SK-N-MC (cell line): ENCODE measurements at places on chromosomes 13 and 19.

DNA sequence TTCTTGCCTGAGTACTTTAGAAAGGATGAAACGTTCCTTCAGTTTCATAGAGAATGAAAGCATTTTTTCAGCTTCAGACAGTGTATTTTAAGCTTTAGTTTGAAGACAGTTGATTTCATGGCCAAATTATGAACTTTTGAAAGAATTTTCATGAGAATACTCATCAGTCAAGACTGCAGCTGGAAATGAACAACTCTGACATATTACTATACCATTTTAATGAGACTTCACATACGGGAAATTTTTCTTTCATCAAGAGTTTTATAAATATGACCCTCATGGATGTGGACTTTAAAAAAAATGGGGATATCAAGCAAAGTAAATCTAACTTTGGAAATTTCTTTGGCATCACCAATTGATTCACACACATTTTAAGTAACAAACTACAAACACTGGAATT is 6.4 kb downstream of the LATS2 start:
- no peak for DNase-seq

GRCh38 chr13:39766464-39767158 is 111.1 kb downstream of the COG6 start:
- DNase-seq = no peak

- no peak for DNase-seq
These were observed 1023.5 kb downstream of the PCDH17 start for GRCh38 chr13:58655086-58655485.

DNA sequence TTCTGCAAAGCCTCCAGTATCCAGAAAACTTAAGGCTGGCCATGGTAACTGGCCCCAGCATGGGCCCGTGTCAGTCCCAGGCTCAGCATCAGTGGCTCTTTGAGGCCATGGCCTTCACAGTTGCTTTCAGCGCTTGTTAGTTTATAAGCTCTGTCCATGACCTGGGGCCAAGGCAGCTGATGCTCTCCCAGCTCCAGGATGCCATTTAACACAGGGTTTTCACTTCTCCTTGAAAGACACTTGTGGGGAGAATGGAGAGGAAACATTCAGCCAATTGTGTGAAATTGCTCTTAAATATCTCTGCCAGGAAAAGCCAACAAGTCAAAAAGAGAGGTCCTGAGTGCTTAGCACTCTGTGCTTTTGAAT is 321.3 kb downstream of the FOXO1 start:
- DNase-seq = no peak

GRCh38 chr13:19960653-19960976 is 2.1 kb downstream of the ZMYM2 start:
- no peak for DNase-seq

- peak; percentile 32 for DNase-seq
These were observed 18.8 kb upstream of the EDDM13 start for GRCh38 chr19:56253737-56254136.

GRCh38 chr19:55305491-55305890 is 19.6 kb downstream of the TMEM150B start:
- no peak for DNase-seq

GRCh38 chr19:43634872-43635560 is 4.6 kb downstream of the CADM4 start:
- no peak for DNase-seq

DNA sequence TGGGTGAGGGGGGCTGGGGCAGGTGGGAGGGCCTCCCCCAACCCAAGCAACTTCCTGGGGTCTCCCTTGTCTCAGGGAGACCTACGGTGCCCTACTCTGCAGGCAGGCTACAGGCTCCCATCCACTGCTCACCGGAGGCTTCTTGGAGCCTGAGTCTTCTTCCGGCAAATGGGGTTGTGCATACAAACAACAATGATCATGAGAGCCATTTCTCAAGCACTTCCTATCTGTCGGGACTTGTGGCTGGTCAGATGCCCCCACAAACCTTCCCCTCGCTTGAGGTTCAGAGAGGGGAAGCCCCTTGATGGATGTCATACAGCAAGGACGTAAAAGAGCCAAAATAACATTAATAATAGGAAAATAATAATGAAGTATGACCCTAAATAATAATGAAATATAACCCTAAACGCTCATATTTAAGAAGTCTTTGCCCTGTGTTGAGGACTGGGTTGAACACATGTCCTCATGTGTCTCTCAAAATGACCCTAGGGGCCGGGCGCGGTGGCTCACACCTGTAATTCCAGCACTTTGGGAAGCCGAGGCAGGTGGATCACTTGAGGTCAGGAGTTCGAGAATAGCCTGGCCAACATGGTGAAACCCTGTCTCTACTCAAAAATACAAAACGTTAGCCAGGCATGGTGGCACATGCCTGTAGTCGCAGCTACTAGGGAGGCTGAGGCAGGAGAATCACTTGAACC is 727 bp downstream of the CD37 start:
- no peak for DNase-seq

- DNase-seq = no peak
These were observed 406.9 kb downstream of the LIG4 start for GRCh38 chr13:107808389-107808788.

DNA sequence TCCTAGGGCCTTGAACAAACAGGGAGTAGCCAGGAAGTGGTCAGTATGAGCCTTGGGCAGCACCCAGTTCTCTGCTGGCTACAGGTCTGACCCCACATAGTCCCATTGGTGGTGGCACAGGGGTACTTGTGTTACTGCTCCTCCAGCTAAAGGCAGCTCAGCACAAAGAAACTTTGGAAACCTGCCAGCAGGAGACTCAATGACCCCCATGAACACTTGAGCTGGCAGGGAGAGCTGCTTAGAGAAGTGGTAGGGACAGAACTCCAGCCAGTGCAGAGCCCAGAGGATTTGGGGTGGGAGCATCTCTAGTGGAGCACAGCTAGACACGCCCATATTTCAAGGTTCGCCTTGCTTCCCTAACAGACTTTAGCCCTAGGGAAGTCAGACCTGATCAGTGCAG is 10.4 kb upstream of the ZNF586 start:
- DNase-seq = no peak

GRCh38 chr19:8308891-8309291 is 733 bp upstream of the CD320 start:
- DNase-seq = no peak

DNA sequence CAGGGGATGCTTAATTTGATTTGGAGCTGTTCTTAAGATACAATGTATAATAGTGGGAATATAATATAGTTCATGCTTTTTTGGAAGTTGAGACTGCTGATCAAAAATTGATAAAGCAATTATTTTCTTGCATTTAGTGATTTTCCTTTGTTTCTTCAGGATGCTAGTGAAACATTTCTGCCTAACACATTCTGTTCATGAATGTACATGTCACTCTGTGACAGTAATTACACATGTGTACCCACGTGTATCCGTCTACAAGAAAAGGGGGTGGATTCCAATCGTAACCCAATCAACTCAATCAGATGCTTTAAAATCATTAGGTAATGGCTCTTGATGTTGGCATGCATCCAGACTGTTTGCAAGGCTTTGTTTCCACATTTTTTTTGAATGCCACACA is 5.0 kb upstream of the FRY start:
- no peak for DNase-seq

- no peak for DNase-seq
These were observed 4.1 kb upstream of the CD79A start for GRCh38 chr19:41872775-41873647.

DNA sequence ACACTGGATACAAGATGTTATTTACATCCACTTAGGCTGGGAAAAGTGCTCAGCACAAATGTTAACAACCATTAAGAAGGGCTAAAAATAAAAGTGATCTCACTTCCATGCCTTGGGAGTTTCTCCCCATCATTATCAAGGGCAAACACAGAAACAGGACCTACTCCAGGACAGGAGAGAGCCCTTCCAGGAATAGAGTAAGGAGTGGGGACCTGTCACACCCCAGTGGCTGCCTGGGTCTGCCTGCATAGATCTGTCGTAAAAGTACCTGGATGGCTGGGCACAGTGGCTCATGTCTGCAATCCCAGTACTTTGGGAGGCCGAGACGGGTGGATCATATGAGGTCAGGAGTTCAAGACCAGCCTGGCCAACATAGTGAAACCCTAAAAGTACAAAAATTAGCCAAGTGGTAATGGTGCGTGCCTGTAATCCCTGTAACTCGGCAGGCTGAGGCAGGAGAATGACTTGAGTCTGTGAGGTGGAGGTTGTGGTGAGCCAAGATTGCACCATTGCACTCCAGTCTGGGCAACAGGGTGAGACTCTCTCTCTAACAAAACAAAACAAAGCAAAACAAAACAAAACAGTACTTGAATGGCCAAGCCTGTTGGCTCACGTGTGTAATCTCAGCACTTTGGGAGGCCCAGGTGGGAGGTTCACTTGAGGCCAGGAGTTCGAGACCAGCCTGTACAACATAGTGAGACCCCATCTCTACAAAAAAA is 5.6 kb downstream of the ATP8A2 start:
- no peak for DNase-seq

GRCh38 chr19:55358943-55359908 is 3.8 kb downstream of the GARIN5B start:
- DNase-seq = no peak

DNA sequence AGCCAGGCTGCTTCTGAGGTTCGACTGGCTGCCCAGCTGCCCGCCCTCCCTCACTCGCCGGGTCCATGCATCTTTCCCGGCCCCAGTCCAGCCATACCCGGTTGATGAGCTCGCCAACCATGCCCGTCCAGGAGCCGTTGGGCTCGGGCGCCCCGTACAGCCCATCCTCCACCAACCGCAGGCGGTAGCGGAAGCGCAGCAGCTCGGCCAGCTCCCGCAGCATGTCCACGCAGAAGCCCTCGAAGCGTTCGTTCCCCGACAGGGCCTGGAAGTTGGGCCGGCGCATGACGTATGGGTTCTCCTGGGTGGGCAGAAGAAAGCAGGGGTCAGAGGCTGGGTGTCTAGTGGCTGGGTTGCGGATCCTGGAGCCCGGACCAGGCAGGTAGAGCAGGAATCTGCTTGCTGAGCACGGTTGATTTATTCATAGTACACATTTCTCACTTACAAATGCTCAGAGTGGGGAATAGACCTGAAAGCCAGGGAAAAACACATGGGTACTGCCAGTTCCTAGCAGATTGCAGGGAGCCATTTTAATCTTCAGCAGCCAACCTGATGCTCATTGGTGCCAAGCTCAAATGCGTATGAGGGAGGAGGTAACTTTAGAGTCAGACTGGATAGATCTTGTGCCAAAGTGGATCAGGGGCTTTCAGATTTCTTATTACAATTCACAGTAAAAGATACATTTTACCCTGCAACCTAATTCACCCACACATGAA is 27.4 kb downstream of the GRIK5 start:
- DNase-seq = no peak

DNA sequence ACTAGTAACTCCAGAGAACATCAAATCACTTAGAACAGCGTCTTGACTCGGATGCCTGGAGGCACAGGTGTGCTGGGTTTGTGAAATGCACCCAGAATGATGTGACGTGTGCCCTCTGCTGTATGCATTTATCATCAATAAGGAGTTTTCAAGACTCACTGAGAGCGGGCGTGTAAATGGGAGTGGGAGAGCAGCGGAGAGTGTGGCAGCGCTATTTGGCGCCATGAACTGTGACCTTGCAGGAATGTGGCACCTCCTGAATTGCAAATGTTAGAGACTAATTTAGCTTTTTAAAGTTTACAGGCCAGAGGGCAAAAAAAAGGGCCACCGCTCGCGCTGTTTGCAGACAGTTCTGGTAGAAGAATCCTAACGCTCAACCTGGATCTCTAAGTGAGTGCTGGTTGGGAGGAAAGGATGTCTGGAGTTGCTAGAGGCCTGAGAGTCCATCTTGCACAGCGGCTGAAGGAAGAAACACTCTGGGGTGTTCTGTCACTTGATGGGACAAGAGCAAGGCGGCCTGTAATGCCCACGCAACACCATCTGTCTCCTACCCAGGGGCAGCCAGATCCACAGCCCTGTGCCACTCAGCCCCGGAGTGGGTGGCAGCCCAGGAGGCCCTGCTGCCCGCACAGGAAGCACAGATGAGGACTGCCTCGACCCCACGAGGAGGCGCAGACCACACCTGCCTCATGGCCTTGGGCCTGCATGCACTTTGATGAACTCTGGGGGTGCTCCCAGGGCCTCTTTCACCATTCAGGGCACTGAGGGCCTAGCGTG is 19.7 kb downstream of the RANBP3 start:
- DNase-seq = no peak

GRCh38 chr13:113029487-113030258 is 60.7 kb downstream of the MCF2L start:
- DNase-seq = no peak

DNA sequence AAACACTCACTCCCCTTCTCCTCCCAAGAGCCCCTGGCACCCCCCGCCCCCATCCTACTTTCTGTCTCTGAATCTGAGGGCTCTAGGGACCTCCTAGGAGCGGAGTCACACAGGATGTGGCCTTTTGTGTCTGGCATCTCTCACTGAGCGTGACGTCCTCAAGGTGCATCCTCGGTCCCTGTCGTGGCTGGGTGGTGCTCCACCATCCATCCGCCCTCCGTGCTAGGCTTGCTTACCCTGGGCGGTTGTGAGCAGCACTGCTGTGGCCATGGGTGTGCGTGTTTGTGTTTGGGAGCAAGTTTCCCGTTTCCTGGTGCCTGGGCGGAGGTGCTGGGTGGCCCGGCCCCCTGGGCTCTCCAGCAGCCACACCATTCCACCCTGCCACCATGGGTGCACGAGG is 12.2 kb downstream of the PLEKHJ1 start:
- no peak for DNase-seq

- no peak for DNase-seq
These were observed 69.8 kb downstream of the KCTD12 start for GRCh38 chr13:76816394-76816793.

- no peak for DNase-seq
These were observed 689 bp downstream of the DCUN1D2 start for GRCh38 chr13:113489549-113490495.

- no peak for DNase-seq
These were observed 49.2 kb upstream of the TRPC4 start for GRCh38 chr13:37918751-37919150.

- DNase-seq = no peak
These were observed 502 bp downstream of the VRK3 start for GRCh38 chr19:50024719-50025021.

DNA sequence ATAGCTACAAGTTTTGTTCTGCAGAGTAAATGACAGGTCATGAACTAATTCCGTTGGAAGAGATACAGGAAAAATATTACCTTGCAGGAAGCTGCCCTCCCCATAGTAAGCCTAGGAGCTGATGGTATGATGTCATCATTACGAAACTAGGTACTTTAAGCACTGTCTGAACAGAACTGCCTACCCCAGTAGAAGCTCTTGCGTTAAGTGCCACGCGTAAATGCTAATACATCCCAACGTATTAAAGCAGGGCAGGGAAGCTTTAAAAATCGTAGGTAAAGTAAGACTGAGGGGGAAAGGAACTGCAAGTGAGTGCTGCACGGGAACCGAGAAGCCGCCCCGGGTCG is 572 bp downstream of the UGGT2 start:
- DNase-seq = no peak

GRCh38 chr13:33787051-33787591 is 30.8 kb upstream of the RFC3 start:
- no peak for DNase-seq

- DNase-seq = no peak
These were observed 3.4 kb downstream of the MBNL2 start for GRCh38 chr13:97225533-97225932.

DNA sequence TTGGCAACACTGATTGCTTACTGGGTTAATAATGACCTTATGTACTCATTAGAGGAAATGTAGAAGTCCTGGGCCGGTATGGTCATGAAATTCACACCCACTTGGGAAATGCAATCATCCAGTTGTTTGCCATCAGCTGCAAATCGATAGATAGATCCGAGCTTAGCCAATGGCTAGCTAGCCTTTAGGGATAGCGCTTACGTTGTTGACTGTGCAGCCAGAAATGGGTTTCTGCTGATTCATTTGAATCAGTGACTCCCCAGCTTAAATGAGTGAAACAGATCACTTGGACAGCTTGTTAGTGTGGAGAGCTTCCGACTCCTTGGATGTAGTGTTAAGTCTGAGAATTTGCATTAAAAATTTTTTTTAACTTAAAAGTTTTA is 11.8 kb downstream of the IL17D start:
- no peak for DNase-seq
